Fibroblast of skin of right biceps (primary cell): ENCODE measurements at places on chromosomes 2 and 18.

- DNase-seq: no peak
Measured at GRCh38 chr2:36266536-36267121, 88.9 kb upstream of the CRIM1 start.

DNA sequence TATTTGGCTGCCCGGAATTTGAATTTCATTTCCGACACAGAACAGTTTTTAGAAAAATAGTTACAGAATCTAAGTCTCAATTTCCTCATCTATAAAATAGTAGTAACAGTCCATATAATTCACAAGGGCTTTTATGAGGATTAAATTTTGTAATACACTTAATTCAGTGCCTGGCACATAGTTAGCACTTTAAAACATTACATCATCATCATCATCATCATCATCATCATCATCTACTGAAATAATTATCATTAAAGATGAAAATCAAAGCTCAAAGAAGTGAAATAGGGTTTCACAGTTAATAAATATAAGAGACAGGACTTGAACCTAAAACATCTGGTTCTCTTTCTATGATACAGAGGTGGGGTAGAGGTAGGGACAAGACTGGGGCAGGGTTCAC, 13.2 kb downstream of the HEATR5B start:
- DNase-seq: no peak

GRCh38 chr2:188199716-188200128, 92.0 kb upstream of the GULP1 start:
- peak; percentile 95 for DNase-seq

- no peak for DNase-seq
Measured at GRCh38 chr2:925309-925708, 25.3 kb upstream of the SNTG2 start.

- DNase-seq: peak; percentile 10
Measured at GRCh38 chr2:117917223-117917917, 96.5 kb downstream of the CCDC93 start.

DNA sequence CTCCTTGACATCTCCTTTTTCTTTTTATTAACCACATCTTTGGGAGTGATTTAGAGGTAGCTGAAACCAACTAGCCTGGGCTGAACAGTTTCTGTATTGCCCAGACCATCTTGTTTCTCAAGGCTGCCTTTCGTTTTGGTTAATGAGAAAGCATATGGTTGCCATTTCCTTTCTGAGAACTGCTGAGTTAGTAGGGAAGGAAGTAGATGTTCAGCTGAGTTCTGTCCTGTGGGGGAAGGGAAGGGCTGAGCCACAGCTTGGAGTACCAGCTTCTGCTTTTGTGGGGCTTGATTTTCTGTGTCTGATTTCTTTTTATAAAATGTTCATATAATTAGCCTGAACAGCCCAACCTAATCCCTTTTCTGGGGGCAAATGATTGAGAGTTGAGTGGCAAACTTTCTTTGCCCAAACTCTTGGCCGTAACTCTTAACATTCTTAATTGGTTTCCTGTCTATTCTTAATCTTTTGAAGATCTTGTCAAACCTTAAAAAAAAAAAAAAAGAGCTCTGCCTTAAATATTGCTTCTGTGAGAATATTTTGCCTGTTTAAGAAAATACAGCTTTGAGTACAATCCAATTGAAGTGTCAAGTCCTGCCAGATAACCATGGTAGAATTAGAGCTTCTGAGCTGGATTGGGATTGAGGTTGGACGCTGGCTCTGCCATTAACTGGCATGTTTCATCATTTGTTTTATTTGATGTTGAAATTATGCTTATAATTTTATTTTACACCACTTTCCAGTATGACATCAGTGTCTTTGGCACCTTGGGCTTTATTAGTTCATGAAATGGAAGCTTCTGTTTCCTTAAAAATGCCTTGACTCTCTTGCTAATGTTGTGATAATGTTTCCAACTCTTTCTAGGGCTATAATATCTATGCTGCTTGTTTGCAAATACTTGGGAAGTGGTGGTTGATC, 1.9 kb upstream of the NABP1 start:
- DNase-seq: peak; percentile 56

DNA sequence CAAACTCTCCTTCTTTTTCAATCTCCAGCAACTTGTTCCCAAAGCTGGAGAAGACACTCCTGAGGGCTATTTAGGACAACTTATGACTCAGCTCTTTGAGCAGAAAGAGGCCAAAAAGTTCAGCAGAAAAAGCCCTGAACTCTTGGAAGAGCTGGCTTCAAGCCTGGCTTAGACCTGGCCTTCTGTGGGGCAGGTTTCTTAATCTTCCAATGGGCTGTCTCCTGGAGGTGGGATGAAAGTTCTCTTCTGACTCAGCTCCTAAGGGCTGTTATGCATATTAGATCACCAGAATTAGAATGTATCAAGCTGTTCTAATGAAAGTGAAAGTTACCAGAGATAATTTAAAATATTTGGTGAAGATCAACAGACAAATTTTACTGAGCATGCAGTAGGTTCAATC, 129.4 kb downstream of the RAD51AP2 start:
- peak; percentile 33 for DNase-seq

DNA sequence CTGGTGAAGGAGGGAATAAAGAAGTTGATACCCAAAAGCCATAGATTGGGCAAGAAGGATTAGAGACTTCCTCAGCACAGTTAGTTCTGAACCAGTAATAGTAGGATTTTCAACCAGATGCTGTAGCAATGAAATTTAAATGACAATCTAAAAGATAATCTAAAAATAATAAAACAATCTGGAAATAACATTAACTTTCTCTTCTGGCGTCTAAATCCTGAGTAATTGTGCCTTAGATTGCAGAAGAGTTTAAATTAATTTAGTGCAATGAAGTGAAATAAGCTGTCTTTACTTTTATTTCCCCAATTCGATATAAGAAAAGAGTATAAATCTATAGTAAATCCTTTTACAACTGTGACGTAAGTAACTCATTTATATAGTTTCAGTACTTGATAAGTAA, 186.8 kb upstream of the DOK6 start:
- DNase-seq: no peak

DNA sequence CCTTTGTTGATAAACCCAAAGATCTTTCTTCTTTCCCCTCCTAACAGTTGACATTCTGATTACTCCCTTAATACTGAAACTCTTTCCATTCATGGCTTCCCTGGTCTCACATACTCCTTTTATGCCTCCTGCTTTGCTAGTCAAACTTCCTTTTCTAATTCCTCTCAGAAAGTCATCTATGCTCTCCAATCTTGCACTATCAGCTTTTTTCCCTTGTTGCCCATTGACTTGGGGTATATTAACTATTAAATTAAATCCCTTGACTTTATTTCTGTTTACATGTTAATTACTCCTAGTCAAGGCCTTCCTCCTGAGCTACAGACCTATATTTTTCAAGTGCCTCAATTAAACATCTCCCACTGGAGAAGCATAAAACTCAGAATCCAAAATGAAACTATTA, 3.6 kb upstream of the COL5A2 start:
- no peak for DNase-seq

DNA sequence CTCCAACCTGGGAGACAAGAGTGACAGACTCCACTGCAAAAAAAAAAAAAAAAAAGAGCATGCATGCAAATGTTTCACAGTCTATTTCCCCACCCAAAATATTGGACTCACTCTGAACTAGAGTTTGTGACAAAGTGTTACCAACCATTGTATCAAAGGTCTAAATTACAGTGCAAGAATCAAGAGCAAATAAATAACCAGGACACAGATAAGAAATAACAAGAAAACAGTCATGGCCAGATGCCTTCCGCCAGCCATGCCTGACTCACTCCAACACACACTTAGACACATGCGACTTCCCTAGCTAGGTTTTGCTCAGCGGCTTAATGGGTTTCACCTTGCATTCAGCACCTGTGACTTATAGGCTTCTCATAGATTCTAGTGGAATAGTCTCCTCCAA, 62.8 kb downstream of the CYB5A start:
- DNase-seq: no peak

GRCh38 chr18:46334868-46335281, 230.7 kb downstream of the HAUS1 start:
- peak; percentile 41 for DNase-seq

DNA sequence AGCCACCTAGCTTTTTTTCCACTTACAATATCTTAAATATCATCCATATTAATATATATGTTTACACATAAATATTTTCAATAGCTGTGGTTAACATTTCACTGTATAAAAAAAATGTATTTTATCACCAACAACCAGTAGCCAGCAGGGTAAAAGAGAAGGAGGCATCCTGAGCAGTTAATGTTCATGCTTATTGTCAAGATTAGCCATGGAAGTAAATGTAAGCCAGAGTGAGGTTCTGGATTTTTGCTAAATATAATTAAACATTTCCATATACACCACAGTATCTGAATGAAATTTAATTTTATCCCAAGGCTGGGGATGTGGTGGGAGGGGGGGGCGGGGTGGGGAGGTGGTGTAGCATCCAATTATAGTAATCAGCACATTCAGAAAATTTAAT, 80.3 kb upstream of the GRB14 start:
- DNase-seq: no peak

DNA sequence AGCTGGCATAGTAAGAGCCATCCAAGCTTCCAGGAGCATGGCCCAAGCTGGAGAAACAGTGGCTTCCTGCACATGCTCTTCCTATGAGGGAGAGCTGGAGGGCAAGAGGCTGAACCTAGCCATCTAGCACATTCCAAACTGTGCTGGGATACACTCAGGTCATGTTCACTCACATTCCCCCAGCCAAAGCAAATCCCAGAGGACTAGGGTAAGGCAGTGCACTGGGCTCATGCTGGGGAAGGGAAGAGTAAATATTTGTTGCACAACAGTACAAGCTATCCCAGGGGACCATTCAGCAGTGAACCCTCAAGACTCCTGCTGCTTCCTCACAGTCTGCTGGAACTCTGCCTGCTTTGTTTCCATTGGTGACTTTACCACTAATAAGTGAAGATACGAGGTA, 20.7 kb upstream of the GYPC start:
- peak; percentile 34 for DNase-seq

DNA sequence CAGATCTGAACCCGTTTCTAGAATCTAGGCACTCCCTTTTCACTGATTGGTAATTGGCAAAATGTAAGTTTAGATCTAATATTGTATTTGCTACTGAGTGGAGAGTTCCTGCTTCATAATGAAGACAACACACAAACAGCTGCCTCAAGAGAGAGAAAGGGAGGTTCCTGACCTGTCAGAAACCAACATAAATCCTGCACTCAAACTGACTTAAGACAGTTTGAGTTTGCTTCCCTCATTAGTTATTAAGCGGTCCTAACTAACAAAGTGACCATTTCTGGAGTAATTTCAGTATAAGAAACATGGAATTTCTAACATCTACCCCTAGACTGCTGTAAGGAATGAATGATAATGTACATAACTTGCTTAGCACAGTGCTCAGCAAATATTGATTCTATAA, 191.2 kb downstream of the METTL4 start:
- no peak for DNase-seq

DNA sequence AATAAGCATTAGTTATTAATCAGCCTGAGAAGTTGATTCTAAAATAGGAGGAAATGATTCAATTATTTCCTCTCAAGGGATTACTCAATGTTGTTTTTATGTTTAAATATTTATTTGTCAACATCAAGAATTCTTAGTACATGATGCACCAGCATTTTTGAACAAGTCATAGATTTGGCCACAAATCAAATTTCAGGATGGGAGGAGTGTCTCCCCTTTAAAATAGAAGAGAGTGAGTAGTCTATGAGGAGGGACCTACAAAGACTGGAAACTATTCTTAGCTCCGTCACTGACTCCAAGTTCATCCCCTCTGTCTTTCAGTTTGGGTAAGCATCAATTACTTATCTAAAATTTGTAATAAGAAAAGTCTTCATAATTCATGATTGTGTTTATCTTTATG, 18.6 kb upstream of the IL18R1 start:
- peak; percentile 53 for DNase-seq

- DNase-seq: no peak
Measured at GRCh38 chr2:39615675-39616074, 50.0 kb upstream of the TMEM178A start.

DNA sequence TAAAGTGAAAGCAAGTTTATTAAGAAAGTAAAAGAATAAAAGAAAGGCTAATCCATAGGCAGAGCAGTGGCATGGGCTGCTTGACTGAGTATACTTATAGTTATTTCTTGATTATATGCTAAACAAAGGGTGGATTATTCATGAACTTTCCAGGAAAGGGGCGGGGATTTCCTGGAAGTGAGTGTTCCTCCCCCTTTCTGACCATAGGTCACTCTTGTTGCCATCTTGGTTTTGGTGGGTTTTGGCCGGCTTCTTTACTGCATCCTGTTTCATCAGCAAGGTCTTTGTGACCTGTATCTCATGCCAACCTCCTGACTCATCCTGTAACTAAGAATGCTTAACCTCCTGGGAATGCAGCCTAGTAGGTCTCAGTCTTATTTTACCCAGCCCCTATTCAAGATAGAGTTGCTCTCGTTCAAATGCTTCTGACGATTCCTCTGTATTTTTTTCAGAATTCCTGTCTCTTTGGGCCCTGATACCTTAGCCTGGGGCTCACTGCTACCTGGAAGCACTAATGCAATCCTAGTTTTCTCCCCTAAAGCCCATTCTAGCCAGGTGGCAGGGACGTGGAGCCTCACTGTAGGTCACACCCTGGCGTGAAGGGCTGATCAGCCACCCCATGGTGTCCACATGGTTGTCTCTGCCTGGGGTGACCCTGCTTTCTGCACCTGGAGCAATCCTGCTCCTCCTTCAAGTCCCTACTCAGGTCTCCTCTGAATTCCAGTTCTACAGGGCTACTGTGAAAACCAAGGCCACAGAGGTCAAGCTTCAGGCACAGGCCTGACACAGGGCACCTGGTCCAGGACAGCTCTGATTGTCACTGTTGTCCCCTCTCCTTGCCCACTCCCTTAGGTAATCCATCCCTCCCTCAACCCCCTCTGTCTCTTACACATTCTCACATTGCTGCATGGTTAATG, 6.0 kb upstream of the SLC35F6 start:
- peak; percentile 99 for DNase-seq

DNA sequence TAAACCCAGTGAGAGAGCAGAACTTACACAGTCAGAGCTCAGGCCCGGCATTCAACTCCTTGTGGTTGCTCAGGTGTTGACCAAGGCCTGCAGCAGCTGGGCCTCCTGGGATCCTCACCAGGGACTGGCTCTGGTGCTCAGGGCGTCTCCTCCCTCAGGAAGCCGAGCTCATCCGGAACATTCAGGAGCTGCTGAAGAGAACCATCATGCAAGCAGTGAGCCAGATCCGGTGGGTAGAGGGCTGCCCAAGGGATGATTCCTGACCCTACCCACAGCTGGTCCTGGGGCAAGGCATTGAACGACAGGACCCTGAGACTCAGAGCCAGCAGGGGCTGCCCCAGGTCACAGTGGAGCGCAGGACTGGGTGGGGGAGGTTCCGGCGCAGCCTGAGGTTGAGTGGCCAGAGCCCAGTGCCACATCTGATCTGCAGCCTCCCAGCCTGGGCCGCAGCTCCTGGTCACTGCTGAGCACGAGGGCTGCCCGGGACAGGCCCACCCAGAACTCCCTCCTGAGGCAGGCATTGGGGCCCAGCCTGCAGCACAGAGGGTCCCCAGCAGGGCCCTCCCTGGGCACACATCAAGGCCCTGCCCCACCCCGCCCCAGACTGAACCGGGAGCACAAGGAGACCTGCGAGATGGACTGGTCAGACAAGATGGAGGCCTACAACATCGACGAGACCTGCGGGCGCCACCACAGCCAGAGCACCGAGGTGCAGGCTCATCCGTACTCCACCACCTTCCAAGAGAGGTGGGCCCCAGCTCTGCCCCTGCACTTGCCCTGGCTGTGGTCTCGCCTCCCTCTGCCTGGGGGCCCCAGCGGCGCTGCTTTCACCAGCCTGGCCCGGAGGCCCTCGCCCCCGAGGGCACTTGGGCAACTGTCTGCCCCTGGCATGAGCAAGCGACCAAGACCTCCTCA, 2.4 kb downstream of the TEKT4 start:
- DNase-seq: no peak

GRCh38 chr18:52907543-52908308, 567.7 kb downstream of the DCC start:
- DNase-seq: no peak

- peak; percentile 47 for DNase-seq
Measured at GRCh38 chr2:205130111-205130829, 552.0 kb upstream of the NRP2 start.
